Activated T-helper 9 cell treated with anti-CD3 and anti-CD28 coated beads, Interleukin-2, amount 50 U/mL, for 16 hours (primary cell): ENCODE measurements at places on chromosomes 6 and 20.
A peak's percentile ranks its signal among the peaks of the same experiment; 100 is the strongest.

DNA sequence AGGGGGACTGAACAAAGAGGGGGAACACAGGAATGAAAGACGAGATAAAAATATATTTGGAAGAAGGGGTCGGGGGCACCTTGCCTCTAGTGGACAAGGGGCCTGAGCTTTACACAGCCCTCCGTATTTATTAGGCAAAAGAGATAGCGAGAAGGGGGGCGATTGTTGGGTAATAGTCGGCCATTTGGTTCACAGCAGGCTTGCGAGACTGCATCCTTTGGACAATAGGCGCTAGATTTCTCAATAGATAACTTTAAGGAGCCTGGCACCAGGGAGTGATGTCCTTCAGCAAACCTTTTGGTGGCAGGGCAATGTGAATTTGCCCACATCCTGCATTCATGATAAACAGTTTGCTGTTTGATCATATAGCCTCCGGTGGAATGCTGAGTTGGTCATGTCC lies 3.0 kb upstream of the NANP start:
- no peak for DNase-seq

GRCh38 chr6:63307581-63308246 lies 12.1 kb downstream of the LGSN start:
- no peak for DNase-seq

DNA sequence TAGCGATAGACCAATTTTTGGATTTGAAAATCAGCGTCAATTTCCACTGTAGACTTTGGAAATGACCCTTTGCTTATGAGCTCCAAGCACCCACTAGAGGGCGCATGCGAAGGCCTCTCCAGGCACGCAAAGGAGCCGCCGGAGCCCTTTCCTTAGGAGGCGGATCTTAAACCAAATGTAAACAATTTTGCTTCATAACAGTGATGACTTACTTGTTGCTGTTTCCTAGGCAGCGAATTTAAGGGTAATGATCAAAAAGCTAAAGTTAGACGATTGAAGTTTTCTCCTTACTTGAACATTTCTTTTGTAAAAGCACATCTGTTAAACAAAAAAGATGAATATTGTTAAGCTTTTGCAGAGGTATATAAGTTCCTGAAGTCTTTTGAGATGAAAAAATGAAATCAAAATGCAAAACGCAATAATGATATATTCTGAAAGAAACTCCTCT lies 29.2 kb upstream of the EXOC2 start:
- peak; percentile 55 for DNase-seq

GRCh38 chr6:4008324-4009047 lies 70.5 kb downstream of the FAM217A start:
- DNase-seq, result no peak

DNA sequence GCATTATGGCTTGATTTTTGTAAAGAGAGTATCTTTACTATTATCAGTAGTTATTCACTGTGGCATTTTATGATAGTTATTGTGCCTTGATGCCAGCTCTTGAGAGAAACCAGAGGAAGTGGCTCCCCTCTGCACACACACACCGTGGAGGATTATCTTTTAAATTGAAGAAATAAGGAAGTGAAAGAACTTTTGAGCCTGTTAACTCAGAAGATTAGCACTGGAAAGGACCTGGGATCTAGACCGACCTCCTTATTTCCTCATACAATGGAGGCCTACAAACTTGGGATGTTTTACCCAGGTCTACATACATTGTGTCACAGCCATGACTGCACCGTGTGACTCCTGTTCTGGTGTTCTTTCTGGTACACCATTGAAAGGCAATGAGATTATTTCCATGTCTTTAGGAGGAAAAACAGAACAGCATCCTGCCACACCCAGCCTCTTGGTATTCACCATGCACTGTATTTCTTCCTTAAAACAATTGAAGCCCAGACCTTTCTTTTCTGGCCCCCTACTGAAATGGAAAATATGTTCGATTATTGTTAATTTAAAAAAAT lies 40.6 kb downstream of the HECA start:
- no peak for DNase-seq

DNA sequence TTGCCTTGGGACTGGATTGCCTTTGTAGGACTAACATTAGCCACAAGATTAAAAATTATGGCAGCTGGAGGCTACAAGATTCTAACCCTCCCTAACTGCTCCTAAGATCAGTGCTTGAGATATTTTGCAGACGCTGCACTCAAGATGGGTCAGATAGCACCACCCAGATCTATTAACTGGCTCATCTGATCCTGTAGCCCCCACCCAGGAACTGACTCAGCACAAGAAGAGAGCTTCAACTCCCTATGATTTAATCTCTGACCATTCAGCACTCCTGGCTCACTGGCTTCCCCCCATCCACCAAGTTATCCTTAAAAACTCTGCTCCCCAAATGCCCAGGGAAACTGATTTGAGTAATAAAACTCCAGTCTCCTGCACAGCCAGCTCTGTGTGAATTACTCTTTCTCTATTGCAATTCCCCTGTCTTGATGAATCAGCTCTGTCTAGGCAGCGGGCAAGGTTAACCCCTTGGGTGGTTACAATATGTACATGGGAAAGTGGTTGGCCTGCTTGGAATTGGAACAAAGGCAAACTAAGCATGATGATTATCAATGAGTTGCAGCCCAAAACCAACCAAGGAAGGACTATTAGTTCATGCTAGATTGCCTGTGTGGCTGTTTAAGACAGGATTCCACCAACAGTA lies 111.3 kb downstream of the OR2B2 start:
- DNase-seq, result no peak

GRCh38 chr6:20948556-20948955 lies 414.3 kb downstream of the CDKAL1 start:
- DNase-seq, result no peak

GRCh38 chr6:122803171-122803661 lies 14.2 kb downstream of the SMPDL3A start:
- DNase-seq, result no peak

DNA sequence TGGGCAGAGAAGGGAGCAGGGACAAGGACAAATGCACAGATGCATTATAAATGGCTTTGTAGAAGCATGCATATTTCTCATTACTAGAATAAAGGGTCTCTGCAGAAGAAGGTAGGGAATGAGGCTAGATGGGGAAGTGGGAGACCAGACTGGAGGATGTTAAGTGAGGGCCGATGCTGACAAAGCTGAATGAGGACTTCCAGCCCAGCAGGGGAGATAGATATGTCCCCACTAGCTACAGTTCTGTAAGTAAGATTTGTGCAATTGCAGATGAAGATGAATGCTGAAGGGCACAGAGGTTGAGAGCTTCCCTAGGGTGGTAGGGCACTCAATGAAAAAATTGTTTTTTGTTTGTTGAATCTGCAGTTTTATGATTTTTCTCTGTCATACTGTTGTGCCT lies 16.9 kb downstream of the ADGRG6 start:
- DNase-seq, result no peak
